Activated CD8-positive, alpha-beta memory T cell treated with anti-CD3 and anti-CD28 coated beads, Interleukin-2, amount 10 ng/mL, durations not matched to agents 7 days and 5 days (primary cell): ENCODE measurements at places on chromosomes 5 and 9. TPM values are rescaled to one million over a fixed set of nuclear protein-coding genes. Genes with fewer than 3 reads are reported as not detected.

The IL33 gene
- total RNA-seq = not detected

The C7 gene
- total RNA-seq = not detected

- H3K4me1 ChIP-seq = no peaks in the 10 kb centered on the region
- H3K4me3 ChIP-seq = no peak overlapping the region
- no peaks in the 10 kb centered on the region for H3K36me3 ChIP-seq
- no peaks in the 10 kb centered on the region for H3K27me3 ChIP-seq
Observed at GRCh38 chr9:25716220-25716872, 38.1 kb upstream of the TUSC1 start.

DNA sequence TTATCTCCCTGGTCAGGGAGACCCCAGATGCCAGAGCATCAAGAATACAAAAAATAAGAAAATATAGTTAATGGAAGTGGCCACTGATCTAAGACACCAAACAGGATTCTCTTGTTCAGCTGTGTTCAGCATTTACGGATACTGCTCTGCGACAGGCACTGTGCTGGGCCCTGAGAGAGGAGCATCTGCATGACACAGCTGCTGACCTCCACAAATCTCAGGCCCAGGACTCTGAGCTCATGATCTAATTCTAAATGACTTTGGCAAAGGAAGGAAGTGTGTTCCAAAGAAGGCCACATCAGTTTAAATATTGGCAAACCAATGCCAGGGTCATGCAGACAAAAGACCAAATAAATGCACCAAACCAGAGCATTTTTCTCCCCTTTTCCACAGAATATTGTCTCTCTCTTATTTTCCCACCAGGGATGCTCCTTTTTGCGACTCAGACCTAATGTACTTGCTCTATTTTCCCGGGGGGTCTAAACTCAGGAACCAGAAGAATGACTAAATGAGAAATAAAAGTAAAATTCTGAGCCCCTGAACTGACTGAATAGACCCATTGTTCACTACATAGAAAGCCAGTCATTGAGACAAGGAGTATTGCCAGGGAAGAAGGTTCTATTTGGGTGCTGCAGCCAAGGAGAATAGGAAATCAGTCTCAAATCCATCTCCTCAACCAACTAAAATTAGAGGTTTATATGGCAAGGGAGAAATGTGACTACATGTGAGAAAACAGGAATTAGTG lies 1.4 kb upstream of the AGGF1 start:
- H3K27me3 ChIP-seq = no peaks in the 10 kb centered on the region
- no peak overlapping the region for H3K27ac ChIP-seq
- H3K36me3 ChIP-seq = peaks cover 22% of the 10 kb centered on the region
- peaks cover 36% of the 10 kb centered on the region for H3K4me1 ChIP-seq
- H3K4me3 ChIP-seq = peak overlapping the region; percentile 45

GRCh38 chr5:122129306-122129705 lies at the start of gene ZNF474:
Gene ZNF474, plus strand, starts transcription at chr5:122129546. Its CDS starts 22,445 bp downstream, at chr5:122151991.
- H3K27ac ChIP-seq = no peak within 1 kb of the TSS
- no peak for DNase-seq
- H3K4me1 ChIP-seq = no peaks in the 10 kb centered on the region
- peaks cover 2% of the 10 kb centered on the region for H3K27me3 ChIP-seq

DNA sequence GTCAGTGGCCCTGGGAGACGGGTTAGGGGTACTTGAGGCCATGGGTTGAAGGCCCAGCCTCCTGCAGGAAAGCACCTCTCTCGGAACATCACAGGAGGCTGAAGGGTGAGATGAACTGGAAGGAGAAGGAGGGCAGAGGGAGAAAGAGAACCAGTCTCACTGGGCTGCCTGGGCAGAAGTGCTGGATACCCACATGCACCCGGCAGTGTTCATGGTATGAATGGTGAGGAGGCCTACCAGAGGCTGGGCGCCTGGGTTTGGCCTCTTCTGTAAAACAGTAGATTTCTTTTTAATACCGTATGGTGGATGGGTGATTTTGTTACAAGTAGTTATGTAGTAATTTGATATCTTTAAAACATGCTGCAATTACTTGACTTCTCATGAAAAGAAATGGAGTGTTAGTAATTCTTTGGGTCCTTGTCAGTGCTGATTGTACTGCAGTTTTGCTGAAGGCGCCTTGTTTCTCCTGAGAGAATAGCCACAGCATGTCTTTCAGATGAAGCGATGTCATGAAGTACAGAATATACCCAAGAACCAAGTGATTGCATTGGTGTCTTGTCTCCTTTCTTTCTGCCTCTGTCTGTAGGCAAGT lies 258.6 kb downstream of the FANCC start:
- no peaks in the 10 kb centered on the region for H3K27me3 ChIP-seq
- no peaks in the 10 kb centered on the region for H3K36me3 ChIP-seq
- no peaks in the 10 kb centered on the region for H3K4me1 ChIP-seq
- no peak for DNase-seq

GRCh38 chr5:53256746-53257145 lies 147.2 kb upstream of the MOCS2 start:
- H3K4me3 ChIP-seq = no peak overlapping the region
- peaks cover 28% of the 10 kb centered on the region for H3K27me3 ChIP-seq
- H3K4me1 ChIP-seq = peaks cover 7% of the 10 kb centered on the region
- H3K27ac ChIP-seq = no peak overlapping the region

DNA sequence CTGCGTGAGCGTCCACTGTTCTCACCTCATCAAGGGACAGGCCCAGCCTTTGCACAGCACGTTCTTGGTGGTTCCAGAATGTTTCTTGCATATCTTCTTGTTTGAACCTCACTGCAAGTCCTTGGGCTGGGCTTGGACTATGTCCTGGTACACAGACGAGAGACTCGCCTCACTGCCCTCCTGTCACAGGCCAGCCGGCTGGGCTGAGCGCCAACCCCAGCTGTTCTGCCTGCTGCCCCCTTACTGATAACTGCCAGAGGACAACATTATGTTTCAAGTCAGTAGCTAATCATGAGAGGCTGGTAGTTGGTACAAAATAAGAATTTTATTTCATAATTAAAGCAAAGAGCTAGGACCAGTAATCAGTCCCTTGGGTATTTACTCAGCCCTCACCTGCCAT lies 52.8 kb upstream of the LRRTM2 start:
- DNase-seq = no peak
- H3K36me3 ChIP-seq = peaks cover 3% of the 10 kb centered on the region
- no peak overlapping the region for H3K4me3 ChIP-seq
- no peaks in the 10 kb centered on the region for H3K4me1 ChIP-seq
- no peaks in the 10 kb centered on the region for H3K27me3 ChIP-seq
